Activated CD4-positive, alpha-beta memory T cell treated with anti-CD3 and anti-CD28 coated beads for 36 hours (primary cell): ENCODE measurements at places on chromosomes 5 and 9. TPM values are rescaled to one million over a fixed set of nuclear protein-coding genes. Genes with fewer than 3 reads are reported as not detected.

Gene ZSWIM6
- total RNA-seq: 5.7 TPM

Gene GPX3
- total RNA-seq: not detected

DNA sequence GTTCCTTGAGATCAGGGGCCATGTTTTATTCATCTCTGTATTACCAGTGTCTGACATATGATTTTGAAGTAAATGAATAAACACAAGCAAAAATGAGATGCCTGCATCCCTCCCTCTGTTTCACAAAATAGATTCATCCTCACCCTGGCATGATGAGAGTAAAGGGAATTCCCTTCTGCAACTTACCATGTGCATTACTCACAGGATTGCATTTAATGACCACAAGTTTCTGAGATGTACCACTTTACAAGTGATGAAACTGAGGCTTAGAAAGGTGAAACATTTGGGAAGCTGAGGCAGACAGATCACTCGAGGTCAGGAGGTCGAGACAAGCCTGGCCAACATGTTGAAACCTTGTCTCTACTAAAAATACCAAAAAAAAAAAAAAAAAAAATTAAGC lies 74.2 kb upstream of the TNFSF8 start:
- DNase-seq: no peak

GRCh38 chr5:175840050-175840841 lies 31.1 kb upstream of the CPLX2 start:
- DNase-seq: no peak

DNA sequence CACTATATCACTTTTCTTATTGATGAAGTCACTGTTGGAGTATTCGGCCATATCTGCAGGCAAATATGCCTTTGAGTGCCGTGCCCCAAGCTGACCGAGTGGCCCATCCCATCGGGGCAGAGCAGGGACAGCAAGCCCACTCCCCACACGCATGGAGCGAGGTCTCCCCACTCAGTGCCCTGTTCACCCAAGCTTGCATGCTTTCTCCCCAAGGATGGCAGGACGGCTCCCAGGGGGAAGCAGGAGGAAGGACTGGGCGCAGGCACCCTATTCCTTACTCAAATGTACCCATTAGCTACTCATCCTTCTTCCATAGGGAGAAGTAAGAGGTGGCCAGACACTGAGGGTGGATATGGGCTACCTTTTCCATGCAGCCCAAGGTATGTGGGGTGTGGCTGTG lies 309.0 kb downstream of the IRX1 start:
- no peak for DNase-seq

DNA sequence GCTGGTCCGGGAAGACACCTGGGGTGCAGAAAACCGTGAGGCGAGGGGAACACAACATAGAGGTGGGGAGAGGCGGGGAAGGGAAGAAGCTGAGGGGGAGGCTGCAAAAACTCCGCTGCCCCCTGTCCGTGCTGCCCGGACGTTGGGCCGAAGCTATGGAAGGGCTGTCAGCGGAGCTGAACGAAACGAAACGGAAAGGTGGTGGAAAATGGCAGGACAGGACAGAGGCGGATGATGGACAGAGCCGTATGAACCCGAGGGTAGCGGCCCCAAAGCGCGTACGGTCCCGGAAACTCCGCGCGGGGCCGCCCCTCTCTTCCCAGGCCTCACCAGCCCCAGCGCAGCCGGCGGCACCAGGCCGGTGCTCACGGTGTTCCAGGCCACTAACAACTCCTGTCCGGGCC lies 272 bp downstream of the ANAPC2 start:
- no peak for DNase-seq

DNA sequence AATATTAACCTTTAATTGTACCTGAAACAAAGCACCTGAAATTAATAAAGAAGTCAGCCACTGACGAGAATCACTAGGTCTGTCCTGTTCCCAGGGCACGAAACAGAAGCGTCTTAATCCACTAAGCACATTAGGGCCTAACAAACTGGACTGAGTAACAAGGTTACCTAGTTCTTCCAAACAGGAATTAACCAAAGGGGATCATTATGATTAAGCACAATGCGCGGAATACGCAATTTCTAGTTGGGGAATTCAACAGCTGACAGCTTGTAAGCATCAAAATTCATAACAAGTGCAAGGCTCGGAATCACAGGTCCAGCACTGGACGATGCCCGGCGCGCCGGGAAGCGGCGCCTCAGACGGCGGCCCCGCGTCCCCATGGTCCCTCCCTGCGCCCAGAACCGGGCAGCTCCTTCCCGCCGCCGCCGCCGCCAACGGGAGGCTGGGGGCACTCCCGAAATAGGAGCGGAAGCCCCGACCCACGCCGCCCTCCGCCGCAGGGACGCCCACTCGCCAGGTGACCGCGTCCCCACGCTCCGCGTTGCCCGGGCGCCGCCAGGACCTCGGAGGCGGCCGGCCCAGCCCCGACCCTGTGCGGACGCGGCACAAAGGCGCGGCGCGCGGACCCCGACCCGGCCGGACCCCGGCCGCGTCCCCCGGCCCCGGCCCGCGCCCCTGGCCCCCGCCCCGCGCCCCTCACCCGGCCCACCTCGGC lies 898 bp downstream of the CAMSAP1 start:
- DNase-seq: peak; percentile 41

DNA sequence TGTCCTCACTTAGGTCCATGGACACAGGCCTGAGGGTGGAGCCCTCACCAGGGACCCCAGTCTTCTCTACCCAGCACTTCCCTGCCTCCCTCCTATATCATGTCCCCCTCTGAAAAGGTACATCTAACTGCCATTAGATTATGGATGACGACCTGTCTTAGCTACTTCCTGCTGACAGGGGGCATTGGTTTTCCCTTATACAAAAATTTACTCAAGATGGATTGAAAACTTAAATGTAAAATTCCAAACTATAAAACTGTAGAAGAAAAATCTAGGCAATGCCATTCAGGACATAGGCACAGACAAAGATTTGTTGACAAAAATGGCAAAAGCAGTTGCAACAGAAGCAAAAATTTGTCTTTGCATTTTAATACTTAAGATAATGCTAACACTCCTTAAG lies 623.2 kb upstream of the FAM174A start:
- DNase-seq: no peak

GRCh38 chr9:61673247-61673646 lies 483.4 kb downstream of the SPATA31A7 start:
- DNase-seq: no peak

- no peak for DNase-seq
Observed at GRCh38 chr9:129936222-129936621, 101.0 kb downstream of the USP20 start.

- no peak for DNase-seq
Observed at GRCh38 chr9:70427161-70427945, 12.9 kb upstream of the KLF9 start.

DNA sequence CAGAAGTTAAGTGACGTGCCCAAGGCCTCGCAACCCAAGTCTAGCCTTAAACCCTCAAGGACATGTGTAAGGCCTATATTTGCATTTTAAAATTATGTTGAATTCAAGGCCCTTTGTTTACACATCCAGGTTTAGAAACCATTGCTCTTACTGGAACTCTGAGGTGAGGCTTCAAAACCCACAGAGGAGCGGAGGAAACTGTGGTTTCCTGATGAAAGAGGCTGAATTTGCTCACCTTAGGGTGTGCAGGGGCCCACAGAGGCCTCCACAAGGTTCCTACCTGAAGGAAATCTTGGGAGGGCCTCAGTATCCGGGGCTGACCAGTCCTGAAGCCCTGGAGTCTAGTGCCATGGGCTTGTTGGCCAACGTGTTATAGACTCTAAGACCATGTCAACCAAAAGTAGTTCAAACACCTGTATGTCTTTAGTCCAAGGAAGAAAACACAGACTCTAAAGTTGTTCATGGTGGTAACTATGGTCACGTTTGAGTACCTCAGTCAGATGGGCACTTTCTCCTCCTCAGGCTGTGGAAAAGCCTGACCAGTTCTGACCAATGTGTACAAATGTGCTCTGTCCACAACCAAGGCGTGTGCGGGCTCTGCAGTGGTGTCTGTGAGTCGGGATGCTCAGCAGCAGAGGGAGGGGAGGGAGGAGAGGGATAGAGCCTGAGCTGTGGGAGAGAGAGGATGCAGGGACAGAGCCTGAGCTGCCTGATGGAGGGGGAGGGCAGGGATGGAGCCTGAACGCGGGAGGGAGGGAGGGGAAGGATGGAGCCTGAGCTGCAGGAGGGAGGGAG lies 124.6 kb upstream of the ERCC6L2 start:
- peak; percentile 60 for DNase-seq

DNA sequence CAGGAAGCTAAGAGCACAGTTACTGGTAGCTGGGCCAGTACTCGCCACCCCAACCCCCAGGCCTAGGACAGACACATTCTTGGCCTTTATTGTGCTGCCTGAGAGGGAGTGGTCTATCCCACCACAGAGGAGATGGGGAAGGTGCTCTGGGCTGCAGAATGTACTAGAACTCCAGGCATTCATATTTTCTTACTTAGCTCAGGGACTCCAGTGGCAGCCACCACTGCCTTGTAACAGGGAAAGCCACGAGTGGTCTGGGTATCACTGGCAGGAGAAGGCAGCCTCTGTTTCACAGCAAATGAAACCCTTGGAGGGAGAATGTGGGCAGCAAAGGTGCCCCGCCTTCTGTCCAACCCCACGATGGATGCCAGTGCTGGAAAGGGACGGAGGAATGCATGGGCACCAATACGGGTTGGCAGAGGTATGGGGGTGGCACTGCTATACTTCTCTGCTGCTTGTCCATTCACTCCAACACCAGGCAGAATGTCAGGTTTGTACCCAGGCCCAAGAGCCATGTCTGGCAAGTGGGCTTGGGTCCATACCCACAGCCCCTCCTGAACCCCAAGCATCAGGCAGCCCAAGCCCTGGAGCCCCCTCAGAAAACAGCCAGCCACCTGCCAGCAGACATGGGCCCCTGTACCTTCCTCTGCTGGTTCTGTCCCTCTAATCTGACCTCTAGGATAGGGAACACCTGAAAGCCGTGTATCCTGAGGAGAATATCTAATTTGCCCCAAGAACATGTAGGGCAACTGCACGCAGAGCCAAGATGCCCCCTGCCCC lies 4.6 kb downstream of the SEPTIN8 start:
- DNase-seq: no peak

- no peak for DNase-seq
Observed at GRCh38 chr5:181259974-181260719, 796 bp downstream of the TRIM52 start.

DNA sequence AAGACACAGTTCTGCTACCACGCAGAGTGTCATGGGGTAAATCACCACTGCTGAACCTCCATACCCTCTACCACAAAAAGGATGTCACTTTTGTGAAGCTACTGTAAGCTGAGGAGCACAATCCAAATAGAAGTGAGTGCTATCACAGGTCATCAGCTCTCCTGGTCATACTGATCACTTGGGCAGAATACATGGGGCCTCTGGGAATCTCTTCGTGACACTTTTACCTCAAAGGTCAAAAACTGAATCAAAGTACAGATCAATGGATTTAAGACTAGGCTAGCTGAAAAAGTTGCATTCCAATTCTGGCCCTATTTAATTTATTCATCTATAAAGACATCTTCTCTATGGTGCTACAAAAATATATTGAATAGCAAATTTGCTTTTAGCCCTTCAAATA lies 115.5 kb downstream of the MPDZ start:
- DNase-seq: no peak

DNA sequence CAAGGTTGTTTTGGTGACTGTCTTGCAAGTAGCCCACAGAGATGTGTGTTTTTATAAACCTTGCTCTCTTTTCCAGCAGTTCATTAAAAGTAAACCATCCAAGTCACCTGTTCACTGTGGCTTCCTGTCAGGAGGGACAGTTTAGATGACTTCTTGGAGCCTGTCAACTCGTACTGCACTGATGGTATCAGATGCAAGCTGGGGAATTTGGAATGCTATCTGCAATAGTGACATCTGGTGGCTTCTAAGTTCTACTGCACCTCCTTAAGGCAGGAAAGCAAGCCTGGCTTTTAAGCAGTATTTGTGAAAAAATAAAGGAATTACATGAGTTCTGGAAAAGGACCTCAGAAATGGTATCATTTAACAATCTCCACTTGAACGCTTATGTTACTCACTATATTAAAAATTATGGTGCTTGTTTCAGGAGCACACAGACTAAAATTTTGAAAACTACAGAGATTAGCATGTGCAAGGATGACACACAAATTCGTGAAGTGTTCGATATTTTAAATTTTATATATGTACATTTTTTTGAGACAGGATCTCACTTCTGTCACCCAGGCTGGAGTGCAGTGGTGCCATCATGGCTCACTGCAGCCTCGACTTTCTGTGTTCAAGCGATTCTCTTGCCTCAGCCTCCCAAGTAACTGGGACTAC lies 164.0 kb downstream of the TTC39B start:
- DNase-seq: peak; percentile 12

GRCh38 chr9:133199648-133200321 lies 9.3 kb downstream of the OBP2B start:
- DNase-seq: peak; percentile 56

Gene MAMDC2
- total RNA-seq: not detected

Gene PCDHB12
- total RNA-seq: not detected

DNA sequence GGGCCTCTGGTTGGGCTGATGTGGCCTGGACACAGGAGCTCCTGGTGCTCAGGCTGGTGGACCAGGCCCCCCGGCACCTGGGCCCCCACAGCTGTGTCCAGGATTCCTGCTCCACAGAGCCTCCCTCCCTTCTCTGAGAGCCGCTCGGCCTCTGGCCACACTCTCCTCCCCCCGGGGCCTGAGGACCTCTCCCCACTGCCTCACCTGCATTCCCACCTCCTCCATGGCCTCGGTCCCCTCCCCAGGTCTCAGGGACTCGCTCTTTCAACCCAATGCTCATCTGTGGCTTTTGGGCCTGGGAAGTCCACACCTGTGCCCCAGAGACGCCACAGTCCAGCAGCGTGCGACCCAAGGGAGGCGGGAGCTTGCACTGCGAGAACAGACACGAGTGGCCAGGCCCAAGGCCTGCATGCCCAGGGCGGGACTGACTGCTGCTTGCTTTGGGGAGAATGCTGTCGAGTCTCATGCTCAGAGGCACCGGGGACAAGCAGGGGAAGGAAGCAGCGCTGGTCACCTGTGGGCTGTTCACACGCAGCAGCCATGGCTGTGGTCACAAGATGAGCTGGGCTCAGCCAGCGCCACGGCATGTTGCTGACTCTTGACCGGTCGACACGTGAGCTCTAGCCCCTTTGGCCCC lies 14.6 kb downstream of the PAEP start:
- DNase-seq: no peak

- DNase-seq: no peak
Observed at GRCh38 chr5:10254686-10255085, 4.6 kb downstream of the CCT5 start.

- no peak for DNase-seq
Observed at GRCh38 chr5:78224358-78224757, 70.1 kb downstream of the AP3B1 start.

- DNase-seq: no peak
Observed at GRCh38 chr9:18707489-18708205, 233.7 kb downstream of the ADAMTSL1 start.

- no peak for DNase-seq
Observed at GRCh38 chr5:180396926-180397325, 43.8 kb upstream of the GFPT2 start.

Gene FOXD4L6
- total RNA-seq: not detected
